ENCODE measurements at places on chromosomes 16 and 17.

- H3K27me3 ChIP-seq: peaks cover 11% of the 10 kb centered on the region
- H3K27ac ChIP-seq: no peak overlapping the region
- no peaks in the 10 kb centered on the region for H3K4me1 ChIP-seq
Measured at GRCh38 chr17:66614469-66614868, 220.4 kb upstream of the CACNG5 start.

DNA sequence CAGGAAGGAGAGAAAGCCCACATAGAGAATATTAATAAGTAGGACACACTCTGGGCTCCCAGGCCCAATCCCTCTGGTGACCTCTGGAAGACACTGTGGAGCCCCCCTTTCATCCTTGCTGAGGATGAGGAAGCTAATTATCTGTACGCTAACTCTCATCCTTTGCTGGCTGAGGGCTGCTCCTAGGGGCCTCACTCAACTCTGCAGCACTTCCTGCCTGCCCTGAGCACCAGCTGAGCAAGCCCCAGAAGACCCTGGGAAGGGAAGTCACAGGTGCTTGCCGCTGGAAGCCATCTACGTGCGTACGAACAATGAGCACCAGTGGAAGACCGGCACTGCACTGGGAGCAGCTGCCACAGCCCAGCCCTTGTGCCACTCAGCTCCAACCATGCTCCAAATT lies 145.8 kb upstream of the CDH5 start:
- H3K27me3 ChIP-seq: peaks cover 7% of the 10 kb centered on the region
- no peaks in the 10 kb centered on the region for H3K4me1 ChIP-seq
- H3K4me3 ChIP-seq: no peak overlapping the region
- H3K27ac ChIP-seq: no peak overlapping the region

DNA sequence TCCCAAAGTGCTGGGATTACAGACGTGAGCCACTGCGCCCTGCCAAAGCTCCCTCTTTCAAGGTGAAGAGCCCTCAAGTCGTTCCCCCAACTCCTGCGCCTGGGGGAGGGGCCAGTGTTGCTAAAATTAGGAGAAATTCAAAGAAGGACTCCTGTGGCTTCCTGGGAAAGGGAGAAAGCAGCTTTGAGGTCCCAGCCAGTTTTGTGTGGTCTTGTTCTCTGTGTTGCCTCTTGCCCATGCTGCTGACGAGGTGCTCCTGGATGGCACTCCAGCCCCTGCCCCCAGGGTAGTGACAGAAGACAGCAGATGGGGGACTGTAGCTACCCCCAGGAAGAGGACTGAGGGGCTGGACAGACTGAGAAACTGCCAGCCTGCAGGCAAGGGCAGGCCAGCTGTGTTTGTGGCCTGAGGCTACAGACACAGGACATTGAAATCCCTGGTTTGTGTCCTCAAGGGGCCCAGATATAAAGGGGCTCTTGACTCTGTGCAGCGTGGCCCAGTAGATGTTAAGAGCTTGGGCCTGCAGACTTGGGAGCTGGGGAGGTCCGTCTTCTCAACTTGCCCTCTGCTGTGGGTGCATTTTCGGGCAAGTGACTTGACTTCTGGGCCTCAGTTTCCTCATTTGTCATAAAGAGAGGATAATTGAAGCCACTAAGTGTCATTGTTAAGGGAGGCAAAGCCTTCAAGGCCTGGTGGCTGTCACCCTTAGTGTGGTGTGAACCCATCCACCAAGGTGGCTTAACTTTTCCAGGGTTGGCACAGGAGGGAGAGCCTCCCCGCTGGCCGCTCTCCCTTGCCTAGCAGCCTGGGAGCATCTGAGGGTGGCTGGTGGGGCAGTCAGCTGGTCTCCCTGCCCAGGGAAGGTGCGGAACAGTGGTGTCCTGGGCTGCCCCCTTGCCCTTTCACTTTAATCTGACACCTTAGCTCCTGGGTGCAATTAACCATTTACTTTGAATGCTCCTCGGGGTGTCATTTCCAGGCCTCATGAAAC lies 4.1 kb downstream of the UBALD2 start:
- peak overlapping the region; percentile 95 for H3K27ac ChIP-seq
- H3K36me3 ChIP-seq: peaks cover 37% of the 10 kb centered on the region
- no peak for DNase-seq
- H3K4me3 ChIP-seq: peak overlapping the region; percentile 83
- H3K4me1 ChIP-seq: peaks cover 79% of the 10 kb centered on the region

DNA sequence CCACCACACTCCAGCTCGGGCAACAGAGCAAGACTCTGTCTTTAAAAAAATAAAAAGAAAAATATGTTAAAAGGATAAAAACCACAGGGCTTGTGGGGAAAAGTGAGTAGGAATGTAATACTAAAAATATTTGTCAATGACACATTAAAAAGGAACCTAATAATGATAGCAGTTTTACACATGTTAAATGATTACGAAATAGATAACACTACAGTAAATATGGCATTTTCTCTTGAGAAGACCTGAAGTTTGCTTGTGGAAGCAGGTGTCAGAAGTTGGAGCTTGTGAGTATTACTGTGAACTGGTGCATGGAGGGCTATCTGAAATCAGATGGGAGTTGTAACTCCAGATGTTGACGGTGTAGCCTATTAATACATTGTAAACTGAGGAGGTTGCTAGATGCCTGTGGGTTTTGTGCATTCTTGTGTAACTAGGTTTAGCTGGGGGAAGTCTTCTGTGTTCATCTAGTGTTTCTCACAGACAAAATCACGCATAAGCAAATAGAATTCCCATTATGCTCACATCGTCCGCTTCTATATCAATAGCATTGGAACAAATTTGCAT lies 44.2 kb upstream of the CLEC18A start:
- H3K27me3 ChIP-seq: no peaks in the 10 kb centered on the region
- no peak overlapping the region for H3K27ac ChIP-seq
- no peak for DNase-seq
- no peak overlapping the region for H3K4me3 ChIP-seq
- no peaks in the 10 kb centered on the region for H3K4me1 ChIP-seq

GRCh38 chr17:60328679-60329078 lies 63.3 kb downstream of the USP32 start:
- H3K4me3 ChIP-seq: no peak overlapping the region
- DNase-seq: no peak
- H3K36me3 ChIP-seq: peaks cover 50% of the 10 kb centered on the region

- H3K36me3 ChIP-seq: no peaks in the 10 kb centered on the region
- H3K4me3 ChIP-seq: no peak overlapping the region
- DNase-seq: no peak
- H3K4me1 ChIP-seq: no peaks in the 10 kb centered on the region
- no peak overlapping the region for H3K27ac ChIP-seq
Measured at GRCh38 chr17:14942526-14943190, 322.5 kb downstream of the PMP22 start.

GRCh38 chr17:30519166-30519565 lies 42.0 kb downstream of the GOSR1 start:
- peaks cover 75% of the 10 kb centered on the region for H3K36me3 ChIP-seq
- no peaks in the 10 kb centered on the region for H3K27me3 ChIP-seq
- DNase-seq: no peak
- H3K4me1 ChIP-seq: peaks cover 6% of the 10 kb centered on the region

GRCh38 chr17:50100921-50101345 lies 5.8 kb downstream of the PDK2 start:
- H3K27me3 ChIP-seq: no peaks in the 10 kb centered on the region
- H3K27ac ChIP-seq: no peak overlapping the region
- H3K4me3 ChIP-seq: no peak overlapping the region
- H3K4me1 ChIP-seq: peaks cover 9% of the 10 kb centered on the region

GRCh38 chr16:56984639-56985038 lies 4.7 kb upstream of the NLRC5 start:
- peaks cover 92% of the 10 kb centered on the region for H3K4me1 ChIP-seq
- peak; percentile 15 for DNase-seq

DNA sequence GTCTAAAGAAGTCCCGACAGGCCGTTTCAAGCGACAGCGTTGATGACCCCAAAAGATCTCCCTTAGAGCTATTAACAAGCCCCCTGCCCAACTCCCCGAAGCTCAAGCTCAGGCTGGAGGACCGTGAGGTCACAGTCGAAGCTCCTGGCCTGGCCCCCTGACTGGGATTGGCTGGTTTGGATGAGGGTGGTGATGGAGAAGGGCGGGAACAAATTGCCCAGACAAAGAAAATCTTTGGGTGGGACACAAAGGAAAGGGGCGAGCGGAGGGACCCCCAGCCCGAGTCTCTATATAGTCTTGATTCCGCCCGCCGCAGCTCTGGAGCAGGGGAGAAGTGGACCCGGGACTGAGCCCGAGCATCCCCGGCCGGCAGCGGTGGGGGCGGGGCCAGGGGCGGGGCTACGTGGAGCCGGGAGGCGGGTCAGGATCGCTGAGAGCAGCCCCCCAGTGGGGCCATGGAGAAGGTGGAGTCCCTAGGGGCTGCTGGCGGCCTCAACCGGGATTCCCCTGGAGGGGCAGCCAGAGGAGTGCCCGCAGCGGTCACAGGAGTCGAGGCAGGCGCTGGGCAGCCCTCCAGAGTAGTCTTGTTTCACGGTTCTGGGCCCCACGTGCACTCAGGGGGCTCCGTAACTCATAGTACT lies 982 bp upstream of the NEURL4 start:
- H3K4me1 ChIP-seq: peaks cover 44% of the 10 kb centered on the region
- H3K27ac ChIP-seq: peak overlapping the region; percentile 96
- no peaks in the 10 kb centered on the region for H3K27me3 ChIP-seq
- H3K36me3 ChIP-seq: peaks cover 28% of the 10 kb centered on the region
- H3K4me3 ChIP-seq: peak overlapping the region; percentile 95

DNA sequence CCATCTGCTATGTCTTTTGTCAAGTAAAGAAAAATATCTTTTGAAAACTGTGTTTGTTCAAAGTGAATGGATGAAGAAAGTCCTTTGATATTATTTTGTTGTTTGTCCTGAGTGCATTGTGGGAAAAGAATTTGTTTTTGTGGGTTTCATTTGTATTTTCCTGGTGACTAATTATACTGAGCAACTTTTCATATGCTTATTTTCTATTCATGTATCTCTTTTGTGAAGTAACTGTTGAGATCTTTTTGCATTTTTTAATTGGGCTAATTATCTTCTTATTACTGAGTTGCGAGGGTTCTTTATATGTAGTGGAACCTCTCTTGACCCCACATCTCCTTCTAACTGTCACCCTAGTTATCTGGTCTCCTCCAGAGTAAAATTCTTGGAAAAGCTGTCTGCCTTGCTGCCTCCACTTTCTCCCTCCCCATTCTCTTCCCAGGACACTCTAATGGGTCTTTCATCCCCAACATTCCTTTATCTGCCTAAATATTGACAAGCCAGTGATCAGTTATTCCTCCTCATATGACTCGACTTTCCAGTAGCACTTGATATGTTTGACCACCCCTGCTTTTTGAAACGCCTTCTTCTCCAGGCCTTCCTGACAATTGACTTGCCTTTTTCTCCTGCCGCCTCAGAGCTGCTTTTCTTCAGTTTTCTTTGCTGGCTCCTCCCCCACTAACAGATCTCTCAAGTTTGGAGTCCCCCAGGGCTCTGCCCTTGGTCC lies 117.6 kb upstream of the HAS3 start:
- no peaks in the 10 kb centered on the region for H3K27me3 ChIP-seq
- peaks cover 38% of the 10 kb centered on the region for H3K36me3 ChIP-seq
- no peak overlapping the region for H3K27ac ChIP-seq
- H3K4me3 ChIP-seq: no peak overlapping the region
- no peaks in the 10 kb centered on the region for H3K4me1 ChIP-seq

- peaks cover 35% of the 10 kb centered on the region for H3K36me3 ChIP-seq
- H3K4me3 ChIP-seq: no peak overlapping the region
- no peaks in the 10 kb centered on the region for H3K27me3 ChIP-seq
Measured at GRCh38 chr17:67212714-67213417, 32.1 kb downstream of the HELZ start.

- H3K4me3 ChIP-seq: no peak overlapping the region
- no peak for DNase-seq
- H3K36me3 ChIP-seq: no peaks in the 10 kb centered on the region
- H3K27me3 ChIP-seq: peaks cover 2% of the 10 kb centered on the region
Measured at GRCh38 chr17:17778308-17779014, 58.3 kb downstream of the SREBF1 start.

DNA sequence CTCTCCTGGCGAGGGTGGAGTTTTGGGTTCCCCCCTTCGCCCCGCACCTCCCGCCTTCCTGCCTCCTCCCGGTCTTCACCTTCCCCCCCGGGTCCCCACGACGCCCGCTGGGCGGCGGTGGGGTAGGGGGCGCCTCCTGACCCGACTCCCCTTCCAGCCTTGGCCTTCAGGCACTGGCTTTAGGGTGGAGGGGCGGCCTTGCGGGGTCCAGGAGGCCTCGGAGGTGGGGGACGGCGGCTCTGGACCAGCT lies 2.4 kb downstream of the SLC16A3 start:
- H3K27me3 ChIP-seq: no peaks in the 10 kb centered on the region
- H3K4me1 ChIP-seq: peaks cover 34% of the 10 kb centered on the region
- H3K27ac ChIP-seq: no peak overlapping the region

- no peak for DNase-seq
- no peaks in the 10 kb centered on the region for H3K36me3 ChIP-seq
- H3K4me1 ChIP-seq: no peaks in the 10 kb centered on the region
- H3K27me3 ChIP-seq: peaks cover 27% of the 10 kb centered on the region
Measured at GRCh38 chr17:44575403-44575802, 18.1 kb downstream of the FZD2 start.

- H3K27ac ChIP-seq: no peak overlapping the region
Measured at GRCh38 chr16:12436201-12436657, 367.5 kb downstream of the CPPED1 start.

DNA sequence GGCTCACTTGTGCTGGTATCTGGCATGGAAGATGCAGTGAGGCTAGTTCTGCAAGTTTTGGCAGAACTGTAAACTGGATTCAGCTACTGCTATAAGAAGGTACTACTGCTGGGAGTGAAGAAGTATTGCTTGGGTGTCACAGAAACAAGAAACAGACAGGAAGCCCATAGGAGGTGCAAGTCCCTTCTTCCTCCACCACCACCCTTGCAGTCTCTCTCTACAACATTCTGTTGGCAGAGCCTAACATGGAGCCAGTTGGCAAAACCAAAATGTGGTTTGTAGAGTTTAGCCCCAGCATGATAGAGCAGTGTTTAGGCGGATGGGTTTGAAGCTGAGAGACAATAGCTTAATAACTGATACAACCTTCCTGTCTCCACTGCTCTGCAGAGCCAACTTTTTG lies 72.6 kb downstream of the NLK start:
- peaks cover 34% of the 10 kb centered on the region for H3K4me1 ChIP-seq
- H3K27ac ChIP-seq: no peak overlapping the region
- peaks cover 7% of the 10 kb centered on the region for H3K36me3 ChIP-seq
- DNase-seq: no peak
- no peak overlapping the region for H3K4me3 ChIP-seq

DNA sequence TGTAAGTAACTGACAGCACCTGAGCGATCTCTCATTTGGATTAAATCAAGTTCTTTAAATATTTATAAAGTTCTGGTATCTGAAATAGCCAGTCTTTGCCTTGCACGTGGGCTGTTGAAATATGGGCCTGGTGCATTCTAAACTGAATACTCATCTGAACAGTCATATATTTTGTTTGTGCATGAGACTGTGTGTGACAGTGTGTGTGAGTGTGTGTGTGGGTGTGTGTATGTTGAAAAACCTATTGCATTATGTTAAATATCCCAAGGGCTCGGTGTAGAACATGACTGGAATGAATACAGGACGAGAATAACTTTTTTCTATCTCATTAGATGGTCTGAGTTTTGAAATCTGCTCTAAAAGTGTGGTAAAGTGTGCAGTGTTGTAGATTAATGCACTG lies 82.4 kb upstream of the TOX3 start:
- no peaks in the 10 kb centered on the region for H3K36me3 ChIP-seq
- no peak overlapping the region for H3K27ac ChIP-seq
- no peak for DNase-seq
- H3K27me3 ChIP-seq: no peaks in the 10 kb centered on the region
- no peaks in the 10 kb centered on the region for H3K4me1 ChIP-seq

Measured in activated B cell treated with CpG ODN at 0.5 μM for 24 hours (primary cell).